Kidney (tissue), 22 donors: ENCODE measurements at places on chromosomes 6 and 20. TPM values are rescaled to one million over a fixed set of nuclear protein-coding genes. Genes with fewer than 3 reads are reported as not detected.

EDN1 gene
- 3.4 TPM for polyA plus RNA-seq

EFHC1 gene
- polyA plus RNA-seq = 25.4 TPM

DNA sequence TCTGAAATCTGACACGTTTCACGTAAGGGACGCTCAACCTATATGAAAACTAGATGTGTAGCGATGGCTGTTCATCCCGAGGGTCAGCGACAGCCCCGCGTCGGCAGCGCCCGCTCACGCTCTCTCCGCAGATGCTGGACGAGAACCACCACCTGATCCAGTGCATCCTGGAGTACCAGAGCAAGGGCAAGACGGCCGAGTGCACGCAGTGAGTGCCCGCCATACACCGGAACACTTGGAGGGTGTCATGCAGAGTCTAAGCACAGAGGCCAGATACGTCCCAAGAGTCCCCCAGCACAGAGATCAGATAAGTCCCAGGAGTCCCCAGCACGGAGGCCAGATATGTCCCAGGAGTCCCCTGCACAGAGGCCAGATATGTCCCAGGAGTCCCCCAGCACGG, 15.0 kb downstream of the SS18L1 start:
- H3K4me3 ChIP-seq = no peak overlapping the region
- no peak overlapping the region for H3K27ac ChIP-seq
- H3K36me3 ChIP-seq = no peaks in the 10 kb centered on the region
- H3K27me3 ChIP-seq = no peaks in the 10 kb centered on the region
- DNase-seq = no peak
- no peaks in the 10 kb centered on the region for H3K4me1 ChIP-seq

GRCh38 chr6:130811932-130812331, 15.3 kb upstream of the SMLR1 start:
- H3K4me1 ChIP-seq = no peaks in the 10 kb centered on the region
- no peak overlapping the region for H3K4me3 ChIP-seq
- H3K27me3 ChIP-seq = no peaks in the 10 kb centered on the region
- no peak for DNase-seq
- no peak overlapping the region for H3K27ac ChIP-seq

GRCh38 chr6:16329233-16329632, 90.8 kb downstream of the GMPR start:
- H3K36me3 ChIP-seq = no peaks in the 10 kb centered on the region
- no peak overlapping the region for H3K27ac ChIP-seq
- DNase-seq = no peak

DNA sequence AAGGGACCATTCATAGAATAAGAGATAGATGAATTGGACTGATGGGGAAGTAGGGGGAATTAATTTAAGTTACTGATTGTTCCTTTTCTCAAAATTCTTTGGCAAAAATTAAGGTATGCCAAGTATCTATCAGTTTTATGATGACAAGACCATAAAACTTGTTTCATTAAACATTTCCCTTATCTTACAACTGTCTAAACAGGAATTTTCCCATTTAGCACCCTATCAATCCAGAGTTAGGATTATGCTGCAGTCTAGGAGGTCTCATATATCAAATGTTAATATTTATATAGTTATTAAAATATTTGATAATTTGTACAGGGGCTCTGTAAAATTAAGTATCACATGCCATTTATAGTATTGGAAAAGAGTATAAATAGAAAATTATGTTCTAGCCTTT, 51.5 kb upstream of the ARID1B start:
- no peak overlapping the region for H3K4me3 ChIP-seq
- H3K27ac ChIP-seq = no peak overlapping the region
- no peaks in the 10 kb centered on the region for H3K27me3 ChIP-seq
- DNase-seq = peak; percentile 21
